Stimulated activated CD8-positive, alpha-beta memory T cell treated with anti-CD3 and anti-CD28 coated beads, Interleukin-4, amount 100 ng/mL, for 1 hour (primary cell): ENCODE measurements at places on chromosomes 3 and 15.

- no peak for DNase-seq
These were observed 160.5 kb downstream of the CHSY1 start for GRCh38 chr15:101091080-101092017.

DNA sequence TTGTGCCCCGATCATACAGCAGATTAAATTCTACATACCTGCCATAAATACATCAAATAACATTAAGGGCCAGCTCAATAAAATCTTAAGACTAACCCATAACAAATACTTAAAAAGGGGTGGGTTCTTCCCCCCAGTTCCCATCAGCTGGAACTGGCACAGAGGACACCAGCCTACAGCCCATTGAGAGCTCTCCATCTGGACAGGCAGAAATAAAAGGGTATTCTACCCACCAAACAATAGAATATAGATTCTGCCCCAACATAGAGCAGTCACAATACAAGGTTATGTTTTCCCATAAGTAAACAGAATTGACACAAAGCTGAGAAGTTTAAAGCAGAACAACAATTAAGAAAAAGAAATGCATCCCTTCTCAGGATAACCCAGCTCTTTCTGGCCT lies 11.9 kb downstream of the CPOX start:
- DNase-seq, result no peak

- no peak for DNase-seq
These were observed 50.0 kb downstream of the SEMA3G start for GRCh38 chr3:52394751-52395502.

DNA sequence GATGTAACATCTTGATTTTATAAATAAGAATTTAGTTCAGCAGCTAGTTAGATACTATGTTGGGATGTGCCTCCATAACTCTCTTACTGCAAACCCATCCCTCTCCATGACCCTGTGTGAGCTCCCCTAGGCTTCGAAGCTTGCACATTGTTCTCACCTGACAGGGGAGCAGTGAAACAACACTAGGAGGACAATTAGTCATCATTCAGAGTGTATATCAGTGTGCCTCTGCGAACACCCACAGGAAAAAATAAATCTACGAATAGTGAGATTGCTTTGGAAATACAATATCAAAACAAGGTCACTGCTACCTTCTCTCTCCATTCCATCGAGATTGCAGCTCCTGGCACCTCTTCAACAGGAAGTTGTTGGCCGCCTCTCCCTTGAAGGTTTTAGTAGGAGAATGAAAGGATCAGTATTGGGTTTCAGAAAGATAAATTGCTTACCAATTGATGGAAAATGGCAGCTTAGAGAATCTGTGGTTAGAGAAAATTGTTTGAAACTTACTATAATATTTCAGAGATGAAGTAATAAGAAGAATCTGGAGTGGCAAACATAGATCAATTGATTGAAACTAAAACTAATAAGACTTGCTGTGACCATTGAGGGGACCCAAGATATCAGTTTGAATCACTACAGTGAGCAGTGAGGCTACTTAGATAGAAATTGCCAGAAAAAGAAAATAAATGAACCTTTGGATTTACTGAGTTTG lies 103.2 kb downstream of the CHL1 start:
- DNase-seq, result no peak

DNA sequence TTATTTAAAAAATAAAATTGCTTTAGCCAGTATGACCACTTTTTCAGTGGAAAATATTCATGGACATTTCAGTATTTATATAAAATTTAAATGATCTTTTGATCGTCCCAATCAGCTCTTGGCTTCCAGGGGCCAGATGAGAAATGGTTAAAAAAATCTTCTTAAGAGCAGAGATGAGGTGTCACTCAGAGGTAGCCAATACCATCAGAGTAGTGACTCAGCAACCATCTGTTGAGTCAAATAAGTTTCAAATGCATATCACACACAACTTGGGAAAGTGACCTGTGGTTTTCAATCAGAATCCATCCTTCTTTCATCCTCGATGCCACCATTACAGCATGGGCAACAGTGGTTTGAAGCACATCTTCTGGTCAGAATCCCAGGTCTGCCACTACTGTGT lies 958.8 kb upstream of the NR2F2 start:
- DNase-seq, result no peak

DNA sequence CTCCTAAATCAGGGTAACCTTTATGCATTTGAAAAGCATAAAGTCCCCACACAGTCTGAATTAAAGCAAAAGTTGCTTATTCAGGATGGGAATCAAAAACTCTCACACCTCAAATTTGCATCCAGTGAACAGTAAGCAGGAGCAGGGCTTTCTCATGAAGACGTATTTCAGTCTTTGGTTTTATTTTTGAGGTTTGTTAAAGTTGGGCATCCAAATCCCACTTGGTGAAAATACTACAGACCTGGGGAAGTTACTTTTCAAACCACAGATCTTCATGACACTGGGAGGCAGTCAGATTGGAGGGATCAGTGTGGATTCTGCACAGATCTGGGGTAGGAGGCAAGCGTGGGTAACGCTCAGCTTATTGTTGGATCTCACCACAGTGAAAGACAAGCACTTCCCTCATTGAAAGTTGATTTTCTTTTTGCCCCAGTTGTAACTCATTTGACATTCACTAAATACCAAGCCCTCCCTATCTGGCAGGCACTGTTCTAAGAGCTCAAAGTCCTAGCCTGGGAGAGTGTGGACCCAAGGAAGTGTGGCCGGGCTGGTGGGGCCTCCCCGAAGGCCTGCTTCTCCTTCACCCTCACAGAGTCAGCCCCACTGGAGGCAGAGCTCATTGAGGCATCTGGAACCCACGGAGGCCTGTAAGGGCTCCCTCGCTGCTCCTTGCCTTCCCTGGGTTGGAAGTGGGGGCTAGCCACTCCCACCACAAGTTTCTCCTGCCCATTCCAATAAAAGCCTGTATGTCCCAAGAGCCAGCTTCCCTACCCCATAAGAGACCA lies 783 bp upstream of the ISG20 start:
- DNase-seq, result no peak

GRCh38 chr3:31522152-31522551 lies 10.6 kb upstream of the STT3B start:
- no peak for DNase-seq

- no peak for DNase-seq
These were observed 256.4 kb upstream of the ARHGEF26 start for GRCh38 chr3:153864793-153865192.

DNA sequence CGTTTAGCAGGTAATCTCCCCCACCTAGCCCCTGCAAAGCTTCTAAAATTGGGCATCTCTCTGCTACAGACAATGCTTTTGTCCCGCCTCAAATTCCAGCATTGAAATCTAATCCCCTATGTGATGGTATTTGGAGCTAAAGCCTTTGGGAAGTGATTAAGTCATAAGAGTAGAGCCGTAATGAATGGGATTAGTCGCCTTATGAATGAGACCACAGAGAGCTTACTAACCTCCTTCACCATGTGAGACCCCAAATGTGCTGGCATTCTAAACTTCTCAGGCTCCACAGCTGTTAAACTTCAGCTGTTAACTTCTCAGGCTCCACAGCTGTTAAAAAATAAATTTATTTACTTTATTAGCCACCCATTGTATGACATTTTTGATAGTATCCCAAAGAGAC lies 374.2 kb upstream of the BCHE start:
- no peak for DNase-seq

- no peak for DNase-seq
These were observed 149.5 kb upstream of the THBS1 start for GRCh38 chr15:39431376-39431775.

DNA sequence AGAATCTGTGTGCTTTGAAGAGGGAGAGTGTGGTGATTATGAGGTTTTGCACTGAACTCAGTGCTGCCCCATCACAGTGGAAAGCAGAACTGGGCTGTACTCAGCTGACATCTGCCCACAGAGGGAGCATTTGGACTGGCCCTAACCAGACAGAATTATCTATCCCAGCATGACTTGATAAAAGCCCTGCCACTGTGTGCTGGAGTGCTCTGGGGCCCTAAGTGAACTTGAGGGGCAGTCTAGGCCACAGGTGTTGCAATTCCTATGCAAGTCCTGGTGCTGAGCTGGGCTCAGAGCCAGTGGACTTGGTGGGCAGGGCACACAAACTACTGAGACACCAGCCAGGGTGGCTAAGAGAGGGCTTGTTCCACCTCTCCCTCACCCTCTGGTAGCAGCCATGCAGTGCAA lies 269.2 kb upstream of the CTNNB1 start:
- DNase-seq, result no peak

DNA sequence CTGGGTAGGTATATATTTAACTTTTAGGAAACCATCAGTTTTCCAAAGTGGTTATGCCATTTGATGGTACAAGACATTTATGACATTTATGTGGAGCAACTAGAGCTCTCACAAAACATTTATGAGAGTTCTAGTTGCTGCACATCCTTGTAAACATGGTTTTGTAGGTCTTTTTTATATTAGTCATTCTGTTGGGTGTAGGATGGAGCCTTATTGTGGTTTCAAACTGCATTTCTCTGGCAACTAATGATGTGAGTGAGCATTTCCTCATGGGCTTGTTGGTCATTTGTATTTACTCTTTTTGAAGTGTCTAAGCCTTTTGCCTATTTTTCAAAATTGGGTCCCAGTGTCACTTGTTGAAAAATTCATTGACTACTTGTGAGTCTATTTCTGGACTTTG lies 45.7 kb upstream of the MGLL start:
- no peak for DNase-seq

DNA sequence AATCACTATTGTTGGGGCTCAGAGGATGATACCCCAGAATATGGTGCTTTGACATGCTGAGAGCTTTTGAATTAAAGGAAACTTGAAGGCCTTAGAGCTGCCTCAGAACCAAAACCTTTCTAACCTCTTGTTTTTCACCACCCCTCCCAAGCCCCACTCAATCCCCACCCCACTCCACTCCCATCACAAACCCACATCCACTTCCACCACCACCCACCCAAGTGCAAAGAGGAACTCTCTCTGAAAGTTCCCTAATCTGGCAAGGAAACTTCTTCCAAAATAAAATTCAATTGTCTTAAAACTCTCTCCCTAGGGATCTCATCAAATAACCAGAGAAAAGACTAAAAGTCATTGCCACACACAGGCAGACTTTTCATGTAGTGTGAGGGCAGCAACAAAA lies 301.2 kb upstream of the ARHGEF26 start:
- no peak for DNase-seq

- DNase-seq, result no peak
These were observed 164.7 kb downstream of the SV2B start for GRCh38 chr15:91264651-91265351.

DNA sequence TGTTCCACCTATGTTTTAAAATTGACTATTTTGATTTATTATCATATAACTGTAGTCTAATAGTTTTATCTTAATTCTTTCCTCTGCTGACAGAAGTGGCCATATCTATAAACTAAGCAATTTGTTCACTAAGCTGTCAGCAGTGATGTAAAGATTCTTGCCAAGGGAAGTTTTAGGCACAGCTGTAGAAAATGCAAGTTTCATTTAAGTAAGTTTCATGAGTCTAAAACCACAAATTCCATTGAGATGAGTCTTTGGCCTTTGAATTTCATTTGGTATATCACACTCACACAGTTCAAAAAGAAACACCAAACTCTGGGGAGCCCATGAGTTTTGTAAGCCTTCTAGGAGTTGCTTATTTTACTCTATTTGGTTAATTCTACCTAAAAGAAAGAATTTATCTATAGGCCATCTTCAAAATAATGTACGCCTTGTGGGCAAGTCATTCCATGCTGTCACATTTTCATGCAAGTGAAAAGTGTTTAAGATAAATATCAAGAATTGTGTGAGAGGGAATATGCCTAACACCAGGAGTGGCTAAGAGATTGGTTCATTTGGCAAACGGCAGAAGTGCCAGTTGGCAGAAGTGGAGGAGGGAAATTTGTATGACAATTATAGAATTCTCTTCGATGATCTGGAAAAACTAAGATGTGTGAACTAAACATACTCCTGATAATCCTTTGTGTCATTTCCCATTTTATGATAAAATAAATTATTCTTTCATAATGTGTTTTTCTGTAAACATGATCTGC lies 292.9 kb downstream of the ZIC4 start:
- no peak for DNase-seq

DNA sequence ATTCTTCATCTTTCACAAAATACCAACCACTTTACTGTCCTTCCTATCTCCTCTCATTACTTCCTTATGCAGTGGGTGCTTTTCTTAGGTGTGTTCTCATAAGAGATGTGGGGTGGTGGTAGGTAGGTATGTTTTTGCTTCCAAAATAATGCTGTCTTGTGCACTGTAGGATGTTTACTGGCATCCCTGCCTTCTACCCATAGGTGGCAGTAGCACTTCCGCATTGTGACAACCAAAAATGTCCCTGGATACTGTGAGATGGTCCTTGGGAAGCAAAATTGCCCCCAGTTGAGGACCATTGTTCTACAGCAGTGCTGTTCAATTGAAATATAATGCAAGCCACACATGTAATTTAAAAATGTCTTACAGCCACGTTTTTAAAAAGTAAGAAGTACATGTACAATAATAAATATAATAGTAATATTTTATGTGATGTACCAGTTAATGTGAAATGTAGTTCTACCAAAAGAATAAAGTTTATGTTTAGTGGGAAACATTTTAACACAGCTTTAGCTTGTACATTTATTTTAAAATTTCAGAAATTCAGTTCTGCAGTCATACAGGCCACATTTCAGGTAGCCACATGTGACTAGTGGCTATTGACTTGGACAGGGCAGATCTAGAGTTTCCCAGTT lies 75.2 kb downstream of the NEO1 start:
- no peak for DNase-seq

GRCh38 chr15:75640483-75641178 lies 607 bp upstream of the IMP3 start:
- DNase-seq, result no peak

DNA sequence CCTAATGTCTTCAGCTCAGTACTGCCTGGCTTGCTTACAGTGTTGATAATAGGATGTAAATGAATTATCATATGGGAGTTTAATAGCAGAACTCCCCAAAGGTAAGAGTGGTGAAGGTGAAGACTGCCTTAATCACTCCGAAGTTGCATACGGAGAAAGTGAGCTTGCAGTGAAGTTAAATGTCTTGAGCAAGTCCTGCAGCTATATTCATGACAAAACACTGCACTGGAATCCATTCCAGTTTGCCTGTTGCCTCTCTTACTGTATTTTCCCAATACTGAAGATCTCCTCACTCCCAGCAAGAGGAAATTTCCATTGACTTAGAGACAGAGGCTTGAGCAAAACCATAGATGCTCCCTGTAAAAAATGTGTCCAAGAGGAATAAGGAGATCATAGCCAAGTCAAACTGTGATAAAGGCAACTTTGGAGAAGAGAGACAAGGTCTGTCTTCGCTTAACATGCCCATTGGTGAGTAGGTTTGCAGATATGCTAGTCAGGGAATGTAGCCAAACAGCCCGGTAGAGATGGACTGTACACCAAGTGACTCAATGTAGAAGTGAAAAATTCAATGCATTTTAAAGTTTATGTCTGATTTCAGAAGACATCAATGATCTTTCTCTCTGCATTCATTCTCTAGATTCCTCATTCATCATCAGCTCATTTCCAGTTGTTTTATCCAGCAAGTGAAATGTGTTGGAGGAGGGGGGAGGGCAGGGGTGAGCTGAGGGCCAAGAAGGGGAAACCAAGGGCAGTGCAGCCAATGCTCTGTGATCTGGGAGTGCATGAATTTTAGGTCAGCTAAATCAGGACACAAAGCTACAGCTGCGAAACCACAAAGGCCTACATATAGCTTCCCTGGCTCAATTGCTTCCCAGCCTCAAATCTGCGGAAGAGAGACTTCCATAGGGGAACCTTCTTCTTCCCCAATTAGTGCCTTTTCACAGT lies 667.1 kb upstream of the NR2F2 start:
- DNase-seq, result no peak

GRCh38 chr3:168989396-168989795 lies 674.1 kb downstream of the MECOM start:
- DNase-seq, result no peak

GRCh38 chr3:16633948-16634347 lies 28.7 kb upstream of the DAZL start:
- DNase-seq, result no peak

- DNase-seq, result no peak
These were observed 104.4 kb downstream of the DAPK2 start for GRCh38 chr15:63941698-63942465.
